GM03348 (cell line): ENCODE measurements at places on chromosomes 11 and 22.

GRCh38 chr22:49783926-49784629 lies 43.6 kb downstream of the BRD1 start:
- DNase-seq, result no peak

- no peak for DNase-seq
These were observed 7.6 kb upstream of the RBFOX2 start for GRCh38 chr22:36036167-36036624.

GRCh38 chr11:131827430-131827829 lies 457.0 kb downstream of the NTM start:
- DNase-seq, result no peak

GRCh38 chr22:39369586-39369985 lies 19.8 kb downstream of the SYNGR1 start:
- DNase-seq, result no peak

DNA sequence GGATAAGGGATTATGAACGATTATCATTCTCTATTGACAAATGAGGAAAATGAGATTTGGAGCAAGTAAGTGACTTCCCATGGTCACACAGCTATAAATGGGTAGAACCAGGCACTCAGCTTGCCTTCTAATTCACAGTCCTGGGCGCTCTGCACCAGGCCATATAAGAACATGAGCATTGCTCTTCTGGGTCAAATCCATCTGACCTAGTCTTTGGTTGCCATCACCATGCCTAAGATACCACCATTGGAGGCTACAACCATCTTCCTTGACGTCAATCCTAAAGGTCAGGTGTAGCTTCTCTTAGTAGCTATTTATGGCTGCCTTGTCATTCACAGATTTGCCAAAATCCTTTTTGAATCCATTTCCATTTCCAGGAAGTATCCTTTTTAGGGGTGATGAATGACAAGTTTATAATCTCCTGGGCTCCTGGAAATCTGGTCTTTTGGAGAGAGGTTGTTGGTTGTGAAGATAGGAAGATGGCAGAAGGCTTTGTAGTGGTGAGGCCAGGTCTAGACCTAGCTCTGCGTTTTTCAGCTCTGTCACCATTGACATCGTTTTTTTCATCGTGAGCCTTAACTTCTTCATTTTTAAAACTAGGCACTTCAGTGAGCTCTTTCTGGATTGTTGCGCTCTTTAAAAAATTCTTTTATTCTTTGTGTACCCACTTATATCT lies 11.1 kb downstream of the ZBTB16 start:
- DNase-seq, result no peak

DNA sequence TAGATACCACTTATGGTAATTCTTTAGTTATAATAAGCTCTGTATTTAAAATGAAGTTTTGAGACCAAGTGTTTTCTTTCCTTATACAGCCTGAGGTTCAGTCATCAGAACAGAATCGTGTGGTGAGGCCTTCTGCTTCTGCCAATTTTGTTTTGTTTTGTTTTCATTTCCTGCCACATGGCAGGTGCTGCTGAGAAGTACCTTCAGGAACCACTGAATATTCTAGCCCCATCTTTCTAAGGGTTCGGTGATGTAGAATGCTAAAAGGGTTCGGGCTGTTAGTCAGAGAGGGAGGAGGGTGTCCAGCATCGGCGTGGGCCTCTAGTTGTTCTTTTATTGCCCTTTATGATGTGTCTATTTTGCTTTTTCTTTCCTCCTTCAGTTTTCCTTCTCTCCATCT lies 25.8 kb downstream of the TNRC6B start:
- no peak for DNase-seq
